Right kidney (tissue), 9 donors: ENCODE measurements at places on chromosomes 3 and 15.

- no peak for DNase-seq
Observed at GRCh38 chr3:17478673-17479072, 263.8 kb downstream of the TBC1D5 start.

- DNase-seq: peak; percentile 90
Observed at GRCh38 chr3:119463171-119464169, at the start of gene TMEM39A. Gene TMEM39A, minus strand, starts transcription at chr3:119463615. Its CDS starts 1,541 bp downstream, at chr3:119462074.

GRCh38 chr3:9185701-9186100, 63.7 kb downstream of the SRGAP3 start:
- no peak for DNase-seq

DNA sequence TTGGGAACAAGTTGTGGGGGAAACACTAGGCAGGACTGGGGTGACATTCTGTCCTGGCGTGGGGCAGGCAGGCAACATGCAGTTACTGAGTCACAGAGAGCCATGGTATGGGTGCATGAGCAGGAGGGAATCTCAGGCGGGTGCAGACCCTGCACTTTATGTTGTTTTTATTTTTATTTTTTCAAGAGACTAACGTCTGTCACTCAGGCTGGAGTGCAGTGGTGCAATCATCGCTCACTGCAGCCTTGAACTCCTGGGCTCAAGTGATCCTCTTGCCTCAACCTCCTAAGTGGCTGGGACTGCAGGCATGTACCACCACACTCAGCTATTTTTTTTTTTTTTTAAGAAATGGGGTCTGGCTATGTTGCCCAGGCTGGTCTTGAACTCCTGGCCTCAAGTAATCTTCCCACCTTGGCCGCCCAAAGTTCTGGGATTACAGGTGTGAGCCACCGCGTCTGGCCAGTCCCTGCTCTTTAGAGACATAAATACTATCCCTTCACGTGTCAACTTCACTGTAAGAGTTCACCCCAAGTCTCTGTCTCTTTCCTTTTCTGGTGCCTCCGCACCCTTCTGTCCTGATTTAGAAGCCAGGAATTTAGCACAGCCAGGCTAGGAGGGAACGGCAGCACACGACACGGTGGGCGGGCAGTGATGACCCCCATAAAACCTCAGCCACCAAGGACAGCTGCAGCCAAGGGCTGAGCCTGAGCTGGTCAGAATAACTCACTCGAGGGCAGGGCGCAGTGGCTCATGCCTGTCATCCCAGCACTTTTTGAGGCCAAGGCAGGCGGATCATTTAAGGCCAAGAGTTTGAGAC, 72.8 kb upstream of the IQSEC1 start:
- no peak for DNase-seq
